ENCODE measurements at places on chromosomes 12 and 14. TPM values are rescaled to one million over a fixed set of nuclear protein-coding genes. Genes with fewer than 3 reads are reported as not detected.

- peaks cover 5% of the 10 kb centered on the region for H3K36me3 ChIP-seq
- H3K4me3 ChIP-seq = no peak overlapping the region
Measured at GRCh38 chr14:89219051-89219450, 198.0 kb downstream of the FOXN3 start.

- no peak overlapping the region for H3K4me3 ChIP-seq
- DNase-seq = no peak
- H3K4me1 ChIP-seq = peaks cover 6% of the 10 kb centered on the region
- H3K27me3 ChIP-seq = peaks cover 11% of the 10 kb centered on the region
- no peak overlapping the region for H3K27ac ChIP-seq
Measured at GRCh38 chr12:65126482-65126881, 5.4 kb upstream of the WIF1 start.

DNA sequence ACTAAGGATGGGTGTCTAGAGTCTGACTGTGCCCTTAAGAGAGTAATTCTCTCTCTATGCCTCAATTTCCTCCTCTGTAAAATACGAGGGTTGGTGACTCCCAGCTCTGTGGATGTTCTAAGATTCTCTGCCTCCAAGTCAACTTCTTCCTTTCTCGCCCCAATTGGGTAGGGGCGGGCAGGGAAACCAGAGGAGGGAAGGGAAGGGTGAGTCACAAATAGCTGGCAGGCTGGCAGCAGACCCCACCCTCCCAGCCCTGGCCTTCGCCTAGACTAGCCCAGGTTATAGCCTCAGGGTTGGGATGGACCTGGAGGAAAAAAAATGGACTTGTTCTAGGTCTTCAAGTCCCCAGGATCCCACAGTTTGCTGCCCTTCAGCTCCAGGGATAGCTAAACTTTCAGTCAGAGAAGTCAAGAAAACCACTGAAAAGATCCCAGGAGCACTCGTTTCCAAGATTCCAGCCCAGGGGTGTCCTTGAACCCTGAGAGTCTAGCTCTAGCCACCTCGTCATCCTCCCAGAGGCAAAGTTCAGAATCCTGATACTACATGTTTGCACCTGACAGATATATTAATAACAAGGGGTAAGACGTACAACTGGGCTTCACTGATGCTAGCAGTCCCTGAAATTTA, 2.3 kb downstream of the DGKA start:
- H3K4me1 ChIP-seq = peaks cover 73% of the 10 kb centered on the region
- H3K36me3 ChIP-seq = peaks cover 28% of the 10 kb centered on the region
- peak; percentile 20 for DNase-seq
- H3K27ac ChIP-seq = peak overlapping the region; percentile 94
- H3K27me3 ChIP-seq = no peaks in the 10 kb centered on the region
- H3K4me3 ChIP-seq = peak overlapping the region; percentile 100

DNA sequence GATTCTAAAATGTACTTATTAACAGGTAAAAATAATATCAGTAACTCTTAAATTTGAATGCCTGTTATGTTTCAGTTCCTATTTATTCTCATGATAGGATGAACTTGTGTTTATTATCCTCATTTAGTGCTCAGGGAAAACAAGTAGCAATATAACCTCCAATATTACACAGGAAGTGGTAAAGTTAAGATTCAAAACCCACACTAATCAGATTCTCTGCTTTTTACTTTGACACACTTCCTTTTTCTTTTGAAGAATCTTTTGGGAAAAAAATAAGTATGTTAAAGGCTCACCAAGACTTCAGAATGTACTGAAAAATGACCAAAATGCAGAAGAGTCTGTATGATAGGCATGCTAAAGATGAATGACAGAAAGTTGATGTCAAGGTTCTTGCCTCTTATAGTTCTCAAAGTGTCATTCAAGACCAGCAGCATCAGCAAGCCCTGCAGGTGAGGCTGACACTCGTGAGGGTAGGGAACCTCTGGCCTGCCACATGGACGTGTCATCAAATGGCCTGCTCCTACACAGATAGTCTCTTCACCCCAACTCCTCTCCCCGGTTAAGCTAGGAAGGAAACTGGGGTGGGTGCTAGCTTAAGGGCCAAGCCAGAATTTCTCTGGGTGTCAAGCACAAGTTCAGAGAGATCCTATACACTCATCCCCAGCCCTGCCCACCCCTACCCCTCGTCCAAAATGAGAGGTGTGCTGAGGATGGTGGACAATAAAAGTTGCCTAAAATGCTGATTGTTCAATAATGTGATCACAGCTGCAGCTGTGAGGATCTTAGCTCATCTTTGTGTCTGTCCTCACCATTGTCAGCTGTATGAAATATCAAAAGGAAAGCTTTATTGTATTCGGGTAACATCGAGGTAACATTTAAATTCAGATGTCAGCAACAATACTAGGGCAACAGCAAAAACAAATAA, 6.3 kb downstream of the TBPL2 start:
- no peak for DNase-seq
- H3K27ac ChIP-seq = no peak overlapping the region
- no peaks in the 10 kb centered on the region for H3K36me3 ChIP-seq
- H3K4me3 ChIP-seq = peak overlapping the region; percentile 20
- no peaks in the 10 kb centered on the region for H3K27me3 ChIP-seq

DNA sequence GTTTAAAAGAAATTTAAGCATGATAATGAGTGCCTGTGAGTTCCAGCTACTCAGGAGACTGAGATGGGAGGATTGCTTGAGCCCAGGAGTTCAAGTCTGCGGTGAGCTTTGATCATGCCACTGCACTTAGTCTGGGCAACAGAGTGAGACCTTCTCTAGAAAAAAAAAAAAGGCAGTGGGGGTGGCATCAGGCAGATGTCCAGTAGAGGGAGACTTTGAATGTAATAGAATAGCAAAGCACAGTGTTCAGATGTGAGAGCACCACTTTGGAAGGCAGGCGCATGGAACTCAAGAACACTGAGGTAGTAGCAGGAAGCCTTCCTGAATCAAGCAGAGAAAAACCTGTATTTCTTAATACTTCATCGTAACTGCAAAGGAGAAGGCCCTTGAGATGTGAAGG, 394.5 kb upstream of the GARIN6 start:
- H3K27me3 ChIP-seq = no peaks in the 10 kb centered on the region
- H3K4me3 ChIP-seq = no peak overlapping the region
- no peaks in the 10 kb centered on the region for H3K4me1 ChIP-seq
- no peaks in the 10 kb centered on the region for H3K36me3 ChIP-seq
- no peak overlapping the region for H3K27ac ChIP-seq

GRCh38 chr12:101772012-101772775, 32.9 kb upstream of the SYCP3 start:
- H3K27me3 ChIP-seq = no peaks in the 10 kb centered on the region
- H3K4me1 ChIP-seq = peaks cover 13% of the 10 kb centered on the region
- no peak overlapping the region for H3K4me3 ChIP-seq
- H3K36me3 ChIP-seq = peaks cover 15% of the 10 kb centered on the region
- DNase-seq = no peak

GRCh38 chr12:108282676-108283075, 56.4 kb downstream of the CMKLR1 start:
- no peak for DNase-seq
- H3K4me1 ChIP-seq = no peaks in the 10 kb centered on the region
- no peak overlapping the region for H3K27ac ChIP-seq
- no peaks in the 10 kb centered on the region for H3K36me3 ChIP-seq
- H3K4me3 ChIP-seq = no peak overlapping the region
- no peaks in the 10 kb centered on the region for H3K27me3 ChIP-seq

GRCh38 chr14:106372870-106373652, 846.7 kb downstream of the TMEM121 start:
- H3K36me3 ChIP-seq = no peaks in the 10 kb centered on the region
- DNase-seq = peak; percentile 88
- H3K4me1 ChIP-seq = peaks cover 24% of the 10 kb centered on the region
- H3K27me3 ChIP-seq = peaks cover 24% of the 10 kb centered on the region

DNA sequence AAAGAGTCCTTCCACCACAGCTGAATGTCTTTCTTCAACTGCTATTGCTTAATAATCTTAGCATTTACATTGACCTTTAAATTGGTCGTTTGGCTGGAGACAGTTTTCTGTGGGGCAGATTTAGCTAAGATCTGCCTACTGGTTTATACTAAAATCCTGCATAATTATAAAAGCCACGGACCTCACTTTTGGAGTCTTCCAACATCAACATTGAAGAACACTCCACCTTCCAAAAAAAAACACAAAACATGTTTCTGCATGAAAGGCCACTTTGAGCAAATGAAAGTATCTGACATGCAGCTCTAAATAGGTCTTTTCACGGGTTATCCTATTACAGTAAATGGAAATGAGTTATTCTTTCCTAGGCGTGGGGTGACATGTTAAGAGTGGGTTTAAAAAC, 57.0 kb upstream of the KRR1 start:
- H3K4me3 ChIP-seq = no peak overlapping the region
- H3K36me3 ChIP-seq = no peaks in the 10 kb centered on the region
- H3K27me3 ChIP-seq = peaks cover 23% of the 10 kb centered on the region
- DNase-seq = no peak

- H3K4me1 ChIP-seq = peaks cover 51% of the 10 kb centered on the region
- DNase-seq = no peak
- H3K4me3 ChIP-seq = peak overlapping the region; percentile 73
Measured at GRCh38 chr14:90970167-90970600, 90.3 kb downstream of the RPS6KA5 start.

DNA sequence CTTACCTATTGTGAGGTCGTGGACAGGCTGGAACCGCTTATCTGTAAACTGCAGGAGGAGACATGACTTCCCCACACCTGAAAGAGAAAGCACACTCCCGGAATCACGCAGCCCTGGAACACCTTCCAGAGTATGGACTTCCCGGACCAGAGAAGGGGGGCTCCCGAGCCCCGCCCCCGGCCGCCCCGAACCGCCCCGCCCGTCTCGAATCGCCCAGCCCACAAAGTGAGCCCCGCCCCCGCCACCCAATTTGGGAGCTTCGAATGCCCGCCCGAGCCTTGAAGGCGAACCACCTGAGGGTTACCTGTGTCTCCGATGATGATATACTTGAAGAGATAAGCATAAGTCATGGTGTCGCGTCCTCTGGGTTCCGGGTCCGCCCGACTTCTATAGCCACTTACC, 235 bp downstream of the RAB2B start:
- peak overlapping the region; percentile 100 for H3K4me3 ChIP-seq

GABARAPL1 gene
- 20.3 TPM for total RNA-seq

GNG2 gene
- total RNA-seq = 233 TPM

CABP1 gene
- total RNA-seq = 1.2 TPM

SERPINA9 gene
- not detected for total RNA-seq

Data from activated T-cell treated with anti-CD3 and anti-CD28 coated beads, Interleukin-2, amount 50 U/mL, for 72 hours (primary cell).